ENCODE measurements at places on chromosomes 12 and 14.
A peak's percentile ranks its signal among the peaks of the same experiment; 100 is the strongest.

DNA sequence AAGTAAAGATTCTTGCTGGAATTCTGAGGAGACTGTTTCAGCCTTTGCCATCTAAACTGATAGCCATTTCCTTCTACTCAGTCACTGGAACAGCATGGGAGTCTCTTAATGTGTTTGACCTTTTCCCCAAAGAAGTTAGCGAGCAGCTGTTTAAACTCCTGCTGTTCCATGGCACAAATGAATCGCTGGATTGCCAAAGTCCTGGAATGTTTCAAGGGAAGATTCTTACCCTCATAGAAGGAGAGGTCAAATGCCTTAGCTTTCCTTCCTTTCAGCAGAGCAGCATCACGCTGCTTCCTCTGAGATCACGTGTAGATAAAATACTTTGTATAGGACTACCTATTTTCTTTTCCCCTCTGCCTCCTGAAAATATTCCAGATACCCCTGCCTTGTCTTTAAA lies 10.5 kb upstream of the NR2C1 start:
- peak; percentile 10 for DNase-seq

DNA sequence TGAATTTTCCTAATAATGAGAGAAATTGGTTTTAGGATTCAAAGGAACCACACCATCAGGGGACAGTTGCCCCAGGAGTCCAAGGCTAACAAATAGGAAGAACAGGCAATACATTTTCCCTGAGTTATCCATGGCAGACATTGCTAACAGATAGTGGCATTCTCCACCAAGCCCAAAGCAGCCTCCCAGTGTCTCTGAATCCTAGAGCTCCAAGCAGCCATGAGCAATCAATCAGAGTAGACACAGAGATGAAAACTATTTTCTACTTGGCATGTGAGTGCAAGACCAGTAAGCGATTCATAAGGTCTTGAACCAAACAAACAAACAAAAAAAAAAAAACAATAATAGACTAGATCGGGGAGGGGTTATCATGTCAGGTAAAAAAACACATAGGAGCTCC lies 515.7 kb downstream of the MED13L start:
- DNase-seq: no peak

DNA sequence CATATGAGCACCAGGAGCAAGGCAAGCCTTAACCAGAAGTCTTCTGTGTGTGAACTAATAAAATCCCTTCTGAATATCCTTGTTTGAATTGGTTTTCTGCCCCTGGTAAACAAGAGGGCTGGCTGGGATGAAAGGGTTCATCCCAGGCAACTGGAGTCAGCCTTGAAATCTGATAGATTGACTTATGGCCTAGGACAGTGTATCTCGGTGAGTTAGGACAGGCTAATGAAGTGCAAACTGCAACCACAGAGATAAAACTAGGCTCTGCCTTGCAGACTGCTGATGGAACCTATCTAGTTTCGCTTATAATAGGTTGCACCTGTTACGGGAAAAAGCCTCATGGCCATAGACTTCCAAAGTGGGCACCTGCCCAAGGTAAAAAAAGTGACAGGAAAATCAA lies 451.9 kb upstream of the NOVA1 start:
- DNase-seq: no peak

- DNase-seq: no peak
Measured at GRCh38 chr12:52120951-52121823, 41.7 kb downstream of the SMIM41 start.

- no peak for DNase-seq
Measured at GRCh38 chr12:108772891-108773797, 41.8 kb upstream of the CORO1C start.

DNA sequence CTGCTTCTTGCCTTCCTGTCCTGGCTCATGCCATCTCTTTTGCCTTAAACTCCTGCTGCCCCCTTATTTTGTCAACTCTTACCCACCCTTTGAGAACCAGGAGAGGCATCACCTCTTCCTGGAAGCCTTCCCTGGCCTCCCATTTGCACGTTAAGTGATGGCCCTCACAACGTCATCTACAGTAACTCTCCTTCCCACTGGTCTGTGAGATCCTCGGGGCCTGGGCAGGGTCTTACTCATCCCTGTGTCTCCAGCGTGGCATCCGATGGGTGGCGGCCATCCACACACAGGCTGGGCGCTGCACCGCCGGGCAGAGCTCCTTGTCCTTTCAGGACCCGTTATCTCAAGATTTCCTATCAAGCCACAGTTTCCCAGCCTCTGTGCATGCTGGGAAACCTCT lies 16.8 kb upstream of the CACNA2D4 start:
- DNase-seq: no peak

- peak; percentile 26 for DNase-seq
Measured at GRCh38 chr14:63203618-63204406, 431 bp upstream of the RHOJ start.

- DNase-seq: no peak
Measured at GRCh38 chr12:8829125-8829518, 6.7 kb downstream of the A2ML1 start.

- DNase-seq: no peak
Measured at GRCh38 chr12:26219736-26220135, 24.4 kb downstream of the SSPN start.

DNA sequence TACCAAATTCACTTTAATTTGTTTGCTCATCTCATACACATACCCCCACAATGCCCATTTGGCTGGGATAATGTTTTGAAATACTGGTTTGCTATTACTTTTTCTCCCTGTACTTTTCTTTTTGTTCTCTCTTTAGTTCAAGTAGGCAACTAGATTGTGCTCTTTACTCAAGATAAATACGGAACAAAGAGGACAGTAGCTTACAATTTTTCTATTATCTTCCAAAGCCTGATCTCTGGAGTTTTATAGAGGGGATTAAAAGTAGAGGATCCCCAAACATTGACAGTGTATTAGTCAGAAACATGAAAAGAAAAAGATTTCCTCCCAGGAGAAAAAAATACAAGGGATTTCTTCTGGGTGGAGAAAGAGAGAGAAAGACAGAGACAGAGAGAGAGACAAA lies 102.1 kb upstream of the FSCB start:
- DNase-seq: no peak

DNA sequence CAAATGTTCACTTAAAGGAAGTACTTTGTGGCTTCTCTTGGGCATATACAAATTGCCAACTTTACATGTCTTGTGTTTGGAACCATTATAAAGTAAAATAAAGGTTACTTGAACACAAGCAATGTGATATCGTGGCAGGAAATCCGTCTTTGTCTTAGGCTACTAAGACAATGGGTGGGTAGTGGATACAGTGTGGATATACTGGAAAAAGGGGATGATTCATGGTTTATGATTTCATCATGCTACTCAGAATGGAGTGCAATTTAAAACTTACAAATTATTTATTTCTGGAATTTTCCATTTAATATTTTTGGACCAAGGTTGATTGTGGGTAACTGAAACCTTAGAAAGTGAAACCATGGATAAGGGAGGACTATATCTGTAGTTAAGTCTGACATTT lies 48.4 kb downstream of the MYRFL start:
- DNase-seq: no peak

DNA sequence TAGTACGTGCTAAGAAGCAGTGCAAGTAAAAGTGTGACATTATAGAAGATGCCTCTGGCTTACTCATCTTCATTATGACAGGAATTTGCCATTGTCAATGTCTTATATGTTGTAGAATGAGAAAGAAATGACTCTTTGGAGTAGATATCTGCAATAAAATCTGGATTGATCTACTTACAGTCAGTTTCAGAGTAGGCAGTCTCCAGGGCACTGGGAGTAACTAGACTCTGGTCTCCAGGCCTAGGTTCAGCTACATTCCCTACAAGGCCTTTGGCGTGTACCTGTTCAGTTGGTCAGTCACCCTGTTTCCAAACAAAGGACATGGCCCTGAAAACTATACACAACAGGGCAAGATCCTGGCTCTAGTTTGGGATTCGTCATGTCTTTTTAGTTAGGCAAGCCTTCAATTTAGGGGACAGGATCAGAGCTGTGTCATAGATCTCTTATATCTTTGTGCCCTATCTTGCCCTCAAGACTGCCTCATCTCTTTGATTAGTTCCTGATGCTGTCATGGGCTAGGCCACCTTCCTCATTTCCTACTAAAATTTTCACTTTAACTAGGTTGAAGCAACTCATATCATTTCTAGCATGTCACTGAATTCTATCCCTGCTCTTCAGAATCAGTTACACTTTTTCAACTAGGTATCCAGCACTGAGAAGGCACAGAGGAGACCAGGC lies 410.0 kb downstream of the RAD51B start:
- DNase-seq: no peak

- DNase-seq: no peak
Measured at GRCh38 chr12:109652233-109652976, 61.2 kb upstream of the FAM222A start.

DNA sequence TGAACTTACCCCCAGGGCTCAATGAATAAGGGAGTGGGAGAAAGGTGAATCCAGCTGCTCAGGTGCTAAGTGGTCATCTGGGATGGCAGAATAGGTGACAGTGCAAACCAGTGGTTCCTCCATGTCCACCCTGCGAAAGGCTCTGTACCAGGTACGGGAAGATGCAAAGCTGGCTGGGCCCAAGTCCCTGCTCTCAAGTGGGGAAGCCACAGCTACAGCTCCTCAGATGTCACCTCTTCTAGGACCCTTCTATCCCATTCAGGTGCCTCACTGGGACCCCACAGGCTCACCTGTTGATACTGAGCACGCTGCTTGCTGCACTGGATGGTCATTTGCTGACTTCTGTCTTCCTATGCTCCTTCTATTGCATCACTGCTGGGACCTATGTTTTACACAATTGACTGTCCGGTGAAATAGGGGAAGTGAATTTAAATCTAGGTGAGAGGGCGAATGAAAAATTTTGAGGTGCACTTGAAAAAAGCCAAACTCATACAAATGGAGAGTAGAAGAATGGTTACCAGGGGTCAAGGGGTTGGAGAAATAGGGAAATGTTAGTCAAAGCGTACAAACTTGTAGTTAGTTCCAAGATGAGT lies 20.3 kb upstream of the PPP4R4 start:
- DNase-seq: no peak

DNA sequence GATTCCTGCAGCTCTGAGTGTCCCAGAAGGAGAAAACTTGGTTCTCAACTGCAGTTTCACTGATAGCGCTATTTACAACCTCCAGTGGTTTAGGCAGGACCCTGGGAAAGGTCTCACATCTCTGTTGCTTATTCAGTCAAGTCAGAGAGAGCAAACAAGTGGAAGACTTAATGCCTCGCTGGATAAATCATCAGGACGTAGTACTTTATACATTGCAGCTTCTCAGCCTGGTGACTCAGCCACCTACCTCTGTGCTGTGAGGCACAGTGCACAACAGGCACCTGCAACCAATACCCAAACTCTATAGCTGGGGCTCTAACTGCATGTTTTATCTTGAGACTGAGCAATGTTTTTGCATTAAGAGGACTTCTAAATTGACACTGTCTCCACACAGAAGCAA lies 379.2 kb upstream of the OR4E1 start:
- DNase-seq: no peak

GRCh38 chr12:57319678-57320469 lies 68.9 kb upstream of the STAC3 start:
- no peak for DNase-seq

- DNase-seq: no peak
Measured at GRCh38 chr14:43161477-43161876, 1345.6 kb downstream of the FSCB start.

DNA sequence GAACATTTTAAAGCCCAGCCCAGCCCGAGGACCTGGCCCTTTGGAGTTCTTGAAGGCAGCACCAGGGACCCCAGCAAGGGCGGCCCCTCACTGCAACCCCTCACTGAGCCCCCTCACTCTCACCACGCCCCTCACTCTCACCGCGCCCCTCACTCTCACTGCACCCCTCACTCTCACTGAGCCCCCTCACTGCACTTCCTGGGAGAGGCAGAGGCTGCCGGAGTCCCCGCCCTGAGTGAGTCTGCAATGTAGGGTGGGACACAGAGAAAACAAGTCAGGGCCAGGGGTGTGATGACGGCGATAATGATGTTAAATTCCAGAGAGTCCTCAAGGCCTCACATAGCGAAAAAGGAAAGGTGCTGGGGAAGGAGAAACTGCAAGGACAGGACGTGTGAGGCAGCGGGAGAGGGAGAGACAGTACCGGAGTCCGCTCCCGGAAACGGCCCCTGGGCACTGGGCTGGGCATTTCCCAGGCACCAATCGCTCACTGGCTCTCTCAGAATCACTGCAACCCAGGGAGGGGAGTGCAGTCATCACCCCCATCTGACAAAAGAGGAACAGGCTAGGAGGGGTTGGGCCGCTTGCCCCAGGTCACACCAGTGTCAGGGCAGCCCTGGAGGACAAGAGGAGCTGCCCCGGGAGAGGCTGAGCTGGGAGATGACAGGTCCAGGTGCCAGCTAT lies 24.9 kb downstream of the CCDC88C start:
- DNase-seq: no peak

DNA sequence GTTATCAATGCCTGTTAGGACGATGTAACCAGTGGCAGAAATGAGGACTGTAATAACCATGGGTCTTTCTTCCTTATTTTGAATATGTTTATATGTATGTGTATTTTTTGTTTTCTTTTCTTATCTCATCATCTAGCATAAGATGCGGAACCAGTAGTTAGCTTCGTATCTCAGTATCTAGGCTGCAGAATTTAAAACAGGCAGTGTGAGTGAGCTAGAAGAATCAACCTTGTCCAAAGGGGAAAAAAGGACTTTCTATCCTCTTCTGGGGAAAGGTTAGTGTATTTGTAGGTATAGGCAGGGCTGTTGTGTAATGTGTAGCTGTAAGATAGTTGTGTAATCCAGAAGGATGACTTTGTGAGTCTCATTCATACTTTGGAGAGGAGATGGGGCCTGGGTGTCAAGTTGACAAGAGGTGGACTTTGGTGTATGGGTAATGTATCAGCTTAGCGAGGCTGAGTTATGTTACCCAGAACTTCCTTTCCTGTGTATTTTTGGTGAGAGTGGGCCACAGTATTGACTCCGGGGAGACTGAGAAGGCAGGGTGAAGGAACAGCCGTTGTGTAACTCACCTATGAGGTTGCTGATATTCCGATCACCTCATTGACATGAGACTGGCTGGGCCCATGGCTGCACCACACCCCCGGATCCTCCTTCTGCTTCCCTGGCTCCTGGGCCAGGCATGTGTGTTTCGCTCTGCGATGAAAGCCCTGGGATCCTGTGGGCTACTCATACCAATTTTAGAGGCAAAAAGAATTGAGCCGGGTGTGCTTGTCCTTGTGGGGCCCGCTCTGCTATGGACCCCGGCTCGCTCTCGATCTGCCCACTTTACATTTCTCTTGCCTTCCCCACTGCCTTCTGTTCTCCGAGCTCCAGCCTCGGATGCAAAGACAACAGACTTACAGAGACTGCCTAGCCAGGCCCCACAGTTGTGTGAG lies 24.3 kb downstream of the DLK1 start:
- no peak for DNase-seq

DNA sequence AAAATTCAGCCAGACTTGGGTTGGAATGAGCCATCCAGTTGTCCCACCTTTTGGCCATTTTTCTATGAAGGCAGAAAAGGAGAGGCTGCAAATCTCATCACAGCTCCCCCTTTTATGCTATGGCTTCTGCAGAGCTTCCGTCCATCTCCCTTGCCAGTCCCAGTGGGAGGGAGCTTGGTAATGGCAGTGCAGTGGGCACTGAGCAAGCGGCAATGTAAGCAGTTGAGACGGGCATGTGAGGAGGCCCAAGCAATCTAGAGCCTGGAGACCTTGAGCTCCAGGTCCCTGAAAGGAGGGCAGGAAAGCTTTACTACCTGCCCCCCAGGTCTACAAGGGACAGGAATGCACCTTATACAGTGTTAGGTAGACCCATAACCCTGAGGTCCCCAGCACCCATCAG lies 73.1 kb downstream of the CRACR2A start:
- no peak for DNase-seq

- peak; percentile 28 for DNase-seq
Measured at GRCh38 chr12:122669397-122670070, 33.6 kb downstream of the HCAR2 start.

Data from H54 (cell line).